Natural killer cell treated with Interleukin-12 subunit alpha and Interleukin-12 subunit beta and Interleukin-15 and Interleukin-18, amount 100 ng/mL, for 72 hours (primary cell): ENCODE measurements at places on chromosomes 12 and 14.

GRCh38 chr12:56571121-56571520 lies 49.5 kb downstream of the RBMS2 start:
- DNase-seq: no peak

- DNase-seq: no peak
Measured at GRCh38 chr12:19652386-19652785, 213.1 kb downstream of the AEBP2 start.

GRCh38 chr14:92525322-92526095 lies 11.9 kb downstream of the RIN3 start:
- no peak for DNase-seq

- DNase-seq: no peak
Measured at GRCh38 chr12:42961395-42961794, 371.8 kb upstream of the PRICKLE1 start.

- no peak for DNase-seq
Measured at GRCh38 chr12:116370004-116370404, 92.5 kb upstream of the MED13L start.
